ENCODE measurements at places on chromosomes 7 and 10.

- peak; percentile 89 for DNase-seq
Observed at GRCh38 chr7:31776616-31777015, 89.6 kb downstream of the PPP1R17 start.

GRCh38 chr10:90964781-90965465 lies 44.0 kb upstream of the ANKRD1 start:
- no peak for DNase-seq

- no peak for DNase-seq
Observed at GRCh38 chr10:130368761-130369560, 232.8 kb downstream of the GLRX3 start.

GRCh38 chr10:58177362-58177947 lies 90.2 kb downstream of the IPMK start:
- DNase-seq: no peak

DNA sequence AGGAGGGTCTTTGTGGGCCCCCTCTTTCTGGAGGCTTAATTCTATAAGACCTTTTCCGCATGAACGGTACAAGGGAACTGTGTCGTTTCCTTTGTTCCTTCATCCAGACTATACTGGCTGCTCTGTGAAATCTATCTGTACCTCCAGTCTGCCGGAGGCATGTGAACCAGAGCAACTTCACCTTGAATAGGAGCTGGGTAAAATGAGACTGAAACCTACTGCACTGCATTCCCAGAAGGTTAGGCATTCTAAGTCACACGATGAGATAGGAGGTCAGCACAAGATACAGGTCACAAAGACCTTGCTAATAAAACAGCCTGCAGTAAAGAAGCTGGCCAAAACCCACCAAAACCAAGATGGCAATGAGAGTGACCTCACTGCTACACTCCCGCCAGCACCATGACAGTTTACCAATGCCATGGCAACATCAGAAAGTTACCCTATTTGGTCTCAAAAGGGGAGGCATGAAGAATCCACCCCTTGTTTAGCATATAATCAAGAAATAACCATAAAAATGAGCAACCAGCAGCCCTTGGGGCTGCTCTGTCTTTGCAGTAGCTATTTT lies 36.8 kb upstream of the INPP5F start:
- no peak for DNase-seq

- peak; percentile 14 for DNase-seq
Observed at GRCh38 chr10:98041352-98042043, 11.1 kb upstream of the CRTAC1 start.

Measured in astrocyte (in vitro differentiated cells and primary cell).